ENCODE measurements at places on chromosomes 7 and 10. TPM values are rescaled to one million over a fixed set of nuclear protein-coding genes. Genes with fewer than 3 reads are reported as not detected.

KCP gene
- total RNA-seq = 0.36 TPM

PNLIPRP2 gene
- not detected for total RNA-seq

LRRTM3 gene
- total RNA-seq = not detected

XRCC2 gene
- total RNA-seq = 4.5 TPM

SFMBT2 gene
- total RNA-seq = 6.2 TPM

Measured in A549 treated with ZK216348 at 1 μM for 4 hours (cell line).